ENCODE measurements at places on chromosomes 6 and 20.

DNA sequence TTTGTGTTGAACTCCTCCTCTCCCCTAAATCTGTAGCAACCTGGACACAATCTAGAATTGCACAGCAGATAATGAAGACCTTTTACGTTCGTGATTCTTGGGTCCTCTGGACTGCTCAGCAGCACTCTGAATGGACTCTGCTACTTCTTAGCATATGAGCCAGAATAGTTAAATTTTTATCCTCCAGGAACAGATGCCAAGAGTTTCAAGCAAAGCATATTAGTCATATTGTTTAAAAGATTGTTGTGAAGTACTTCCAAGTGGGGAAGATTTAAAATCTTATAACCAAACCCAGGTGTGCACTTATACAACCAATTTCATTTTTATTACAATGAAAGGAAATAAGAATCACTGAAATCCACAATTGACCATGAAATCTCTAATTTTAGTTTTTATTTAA lies 118.9 kb upstream of the EXOC2 start:
- no peak for DNase-seq

DNA sequence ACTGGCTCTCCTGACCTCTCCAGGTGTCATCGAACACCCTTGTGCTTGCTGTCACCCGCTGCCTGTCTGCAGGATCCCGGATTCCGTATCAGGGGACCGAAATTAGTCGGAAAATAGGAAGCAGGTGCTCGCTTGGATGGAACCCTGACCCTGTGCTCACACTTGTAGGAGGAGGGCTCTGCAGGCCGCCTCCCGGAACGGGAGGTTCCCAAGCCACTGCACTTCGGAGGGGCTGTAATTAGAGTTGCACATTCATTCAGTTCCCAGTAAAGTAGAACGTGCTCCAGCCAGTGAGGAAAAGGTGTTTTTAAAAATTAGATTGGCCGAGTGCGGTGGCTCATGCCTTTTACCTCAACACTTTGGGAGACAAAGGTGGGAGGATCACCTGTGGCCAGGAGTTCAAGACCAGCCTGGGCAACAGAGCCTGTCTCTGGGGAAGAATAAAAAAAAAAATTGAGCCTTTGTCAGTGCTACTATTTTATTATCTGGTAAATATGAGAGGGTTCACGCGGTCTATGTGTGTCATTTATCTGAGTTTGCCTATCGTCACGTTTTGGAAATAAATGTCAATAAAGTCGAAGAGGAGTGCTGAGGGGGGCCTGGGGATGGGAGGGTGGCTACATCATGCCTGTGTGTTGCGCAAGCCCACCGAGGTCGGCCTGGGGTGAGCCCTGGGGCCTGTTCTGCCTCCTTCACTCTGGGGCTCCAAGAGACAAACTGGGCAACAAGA lies 1.5 kb upstream of the GMEB2 start:
- peak; percentile 74 for DNase-seq

DNA sequence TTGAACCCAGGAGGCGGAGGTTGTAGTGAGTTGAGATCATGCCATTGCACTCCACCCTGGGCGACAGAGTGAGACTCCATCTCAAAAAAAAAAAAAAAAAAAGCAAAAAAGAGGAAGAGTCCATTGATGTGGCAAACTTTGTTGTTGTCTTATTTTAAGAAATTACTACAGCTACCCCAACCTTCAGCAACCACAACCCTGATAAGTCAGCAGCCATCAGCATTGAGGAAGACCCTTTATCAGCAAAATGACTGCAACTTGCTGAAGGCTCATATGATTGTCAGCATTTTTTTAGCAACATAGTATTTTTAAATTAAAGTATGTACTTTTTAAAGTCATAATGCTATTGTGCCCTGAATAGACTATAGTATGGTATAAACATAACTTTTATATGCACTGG lies 48.8 kb downstream of the ZFP64 start:
- no peak for DNase-seq

DNA sequence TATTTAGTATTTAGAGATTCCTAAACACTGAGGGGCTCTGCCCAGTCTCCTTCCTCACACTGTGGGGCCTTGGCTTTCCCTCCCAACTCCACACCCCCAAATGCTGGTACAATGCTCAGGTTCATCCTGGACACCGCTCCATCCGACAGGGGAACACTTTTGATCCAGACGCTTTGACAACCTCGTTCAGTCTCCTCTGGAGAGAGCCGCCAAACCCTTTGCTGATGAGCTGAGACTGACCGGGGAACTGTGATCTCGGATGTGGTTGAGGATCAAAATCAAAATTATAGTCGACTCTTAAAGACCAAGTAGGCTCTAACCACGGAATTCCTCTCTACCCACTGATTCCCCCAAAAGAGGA lies 38.8 kb upstream of the HLA-E start:
- no peak for DNase-seq

- DNase-seq: no peak
These were observed 88.9 kb upstream of the FOXP4 start for GRCh38 chr6:41457303-41457670.

DNA sequence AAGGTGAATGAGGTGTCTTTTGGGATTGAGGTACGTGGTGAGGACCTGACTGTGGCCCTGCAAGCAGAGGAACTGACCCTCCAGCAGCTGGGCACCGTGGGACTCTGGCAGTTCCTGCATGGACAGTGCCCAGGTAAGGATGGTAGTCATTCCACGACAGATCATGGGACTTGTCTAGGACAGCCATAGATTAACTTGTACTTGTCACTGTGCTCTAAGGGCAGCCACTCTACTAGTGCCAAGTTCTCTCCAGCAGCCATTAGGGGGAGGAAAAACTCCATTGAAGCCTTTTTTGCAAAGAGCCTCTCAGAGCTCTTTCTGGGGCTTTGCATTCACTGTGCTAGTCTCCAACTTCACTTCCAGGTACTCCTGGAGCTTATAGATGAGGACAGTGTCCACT lies 20.4 kb downstream of the TAF11 start:
- DNase-seq: no peak

GRCh38 chr6:48078120-48078519 lies 32.9 kb downstream of the PTCHD4 start:
- no peak for DNase-seq

DNA sequence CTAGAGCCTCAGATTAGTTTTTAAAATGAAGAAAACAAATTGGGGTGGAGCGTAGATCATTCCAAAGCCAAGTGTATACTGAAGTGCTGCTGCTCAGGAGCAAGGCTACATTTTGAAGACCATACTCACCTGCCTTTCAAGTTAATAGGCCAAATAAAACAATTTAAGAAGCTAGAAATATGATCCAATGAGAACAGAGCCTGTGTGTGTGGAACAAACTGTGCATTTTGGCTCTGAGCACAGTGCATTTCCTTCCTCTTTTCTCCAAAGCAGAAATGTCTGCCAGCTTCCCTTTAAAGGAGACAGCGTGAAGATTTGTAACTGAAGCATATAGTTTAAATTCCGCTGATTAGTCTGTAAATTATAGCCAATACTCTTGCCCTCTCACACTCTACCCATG lies 3.2 kb upstream of the IFNGR1 start:
- DNase-seq: peak; percentile 80

- DNase-seq: no peak
These were observed 17.1 kb downstream of the NPEPL1 start for GRCh38 chr20:58709703-58710039.

GRCh38 chr6:28615616-28615954 lies 89.9 kb downstream of the GPX5 start:
- DNase-seq: no peak

DNA sequence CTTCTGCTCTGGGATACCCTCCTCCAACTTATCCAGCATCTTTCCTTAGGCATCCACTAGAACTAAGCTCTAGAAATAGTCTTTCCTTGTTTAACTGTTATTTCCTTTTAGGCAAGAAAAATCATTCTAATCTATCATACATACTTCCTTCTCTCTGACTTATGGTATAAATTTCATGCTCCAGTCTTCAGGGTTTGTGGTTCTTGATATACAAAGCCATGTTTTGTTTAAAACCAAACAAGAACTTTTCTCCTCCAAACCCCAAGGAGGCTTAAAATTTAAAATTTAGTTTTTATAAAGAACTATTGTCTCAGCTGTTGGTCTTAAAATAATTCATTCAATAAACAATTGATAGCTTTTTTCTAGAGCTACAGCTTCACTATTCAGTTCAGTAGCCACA lies 77.2 kb downstream of the CD164 start:
- no peak for DNase-seq

- no peak for DNase-seq
These were observed 23.2 kb downstream of the GATA5 start for GRCh38 chr20:62452475-62453095.

- DNase-seq: peak; percentile 53
These were observed 31.2 kb upstream of the RALGAPA2 start for GRCh38 chr20:20743511-20744169.

DNA sequence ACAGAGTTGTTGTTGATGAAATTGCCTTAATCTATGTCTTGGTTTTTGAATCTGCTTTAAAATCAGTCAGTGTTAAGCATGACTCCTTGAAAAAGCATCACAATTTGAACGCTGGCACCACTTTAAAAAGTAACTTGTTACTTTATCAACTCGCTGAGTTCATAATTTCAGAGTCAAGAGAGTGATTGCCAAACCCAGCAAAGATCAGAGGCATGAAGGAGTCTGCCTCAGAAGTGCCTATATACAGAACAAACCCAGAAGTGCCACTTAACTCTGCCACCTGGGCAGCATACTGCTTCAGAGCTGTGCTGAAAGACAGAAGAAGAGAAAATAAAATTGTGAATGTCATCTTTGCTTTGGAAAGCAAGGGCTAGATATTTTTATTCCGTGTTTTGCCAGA lies 73.6 kb upstream of the HCRTR2 start:
- no peak for DNase-seq

DNA sequence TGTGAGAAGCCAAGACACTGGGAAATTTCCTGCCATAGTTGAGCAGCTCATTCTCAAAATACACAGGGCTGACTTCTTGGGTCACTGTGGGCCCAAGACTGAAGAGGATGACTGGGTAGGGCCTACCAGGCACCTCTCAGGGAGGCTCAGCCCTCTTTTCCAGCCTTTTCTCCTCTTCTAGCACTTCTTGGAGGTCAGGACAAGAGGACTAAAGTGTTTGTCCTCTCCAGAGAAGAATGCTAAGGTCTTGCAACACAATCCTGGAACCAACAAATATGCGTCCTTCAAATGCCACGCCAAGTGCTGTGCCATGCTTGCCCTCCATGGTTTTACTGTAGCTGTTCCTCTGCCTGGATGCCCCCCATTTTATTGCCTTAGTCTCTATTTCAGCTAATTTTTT lies 3.3 kb upstream of the LRRN4 start:
- DNase-seq: no peak

All from suppressor macrophage treated with lipopolysaccharide for 4 hours (primary cell).